ENCODE measurements at places on chromosomes 11 and 22. TPM values are rescaled to one million over a fixed set of nuclear protein-coding genes. Genes with fewer than 3 reads are reported as not detected.

DNA sequence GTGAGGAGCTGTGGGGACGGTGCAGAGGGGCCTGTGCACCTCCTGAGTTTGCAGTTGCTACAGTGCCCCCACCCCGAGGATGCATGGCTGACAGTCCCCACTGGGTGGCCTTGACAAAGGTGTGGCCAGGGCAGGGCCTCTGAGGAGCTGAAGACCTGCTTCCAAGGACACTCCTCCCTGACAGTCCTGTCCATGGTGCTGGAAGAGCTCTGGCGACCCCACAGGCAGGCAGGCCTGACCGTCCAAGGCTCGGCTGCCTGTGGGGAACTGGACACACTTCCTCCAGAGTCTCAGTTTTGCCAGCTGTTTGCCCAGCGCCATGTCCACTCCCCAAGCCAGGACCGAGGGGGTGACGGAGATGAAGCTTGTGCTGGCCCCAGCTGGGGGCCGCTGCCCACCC, 32.7 kb downstream of the BRSK2 start:
- DNase-seq = no peak

GRCh38 chr11:129117595-129118350, 74.4 kb downstream of the ARHGAP32 start:
- peak; percentile 38 for DNase-seq

- DNase-seq = peak; percentile 57
These were observed 76.0 kb upstream of the WNT7B start for GRCh38 chr22:46052801-46053562.

DNA sequence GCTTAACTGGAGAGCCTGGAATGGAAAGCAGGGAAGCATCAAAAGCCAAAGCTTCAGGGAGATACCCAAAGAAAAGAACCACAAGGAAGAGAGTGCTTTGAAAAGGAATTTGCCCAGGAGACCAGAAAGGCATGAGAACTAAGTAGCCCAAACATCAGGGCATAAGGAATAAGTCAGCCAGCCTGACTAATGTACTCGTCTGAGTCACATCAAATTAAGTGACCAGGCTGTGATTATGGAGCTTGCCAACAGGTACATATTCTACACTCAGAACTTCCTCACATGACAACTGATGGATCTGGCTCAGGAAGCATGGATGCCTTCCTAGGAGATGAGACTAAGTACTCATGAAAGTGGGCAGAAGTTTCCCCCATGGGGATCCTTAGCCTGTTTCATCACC, 366.7 kb downstream of the BUD13 start:
- no peak for DNase-seq

DNA sequence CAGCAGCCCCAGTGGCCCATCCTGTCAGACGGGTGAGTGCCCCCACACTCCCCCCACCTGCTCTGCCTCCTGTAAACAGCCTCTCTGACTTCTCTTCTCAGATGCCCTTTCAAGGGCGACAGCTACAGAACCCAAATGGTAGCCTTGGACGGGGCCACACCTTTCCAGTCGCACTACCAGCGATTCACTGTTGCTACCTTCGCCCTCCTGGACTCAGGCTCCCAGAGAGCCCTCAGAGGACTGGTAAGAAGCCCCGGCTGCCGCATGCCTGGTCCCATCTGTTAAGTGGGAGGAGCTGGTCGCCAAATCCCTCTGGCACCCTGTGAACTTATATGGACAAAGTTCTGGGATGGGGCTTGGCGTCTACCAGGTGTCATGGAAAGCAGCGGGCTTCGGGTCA, 6.2 kb downstream of the ZP1 start:
- DNase-seq = no peak

- DNase-seq = no peak
These were observed 10.4 kb upstream of the AHNAK start for GRCh38 chr11:62556875-62557631.

- DNase-seq = no peak
These were observed 167.3 kb downstream of the TBC1D22A start for GRCh38 chr22:46929710-46930204.

GRCh38 chr11:126989942-126990715, 10.4 kb downstream of the KIRREL3 start:
- DNase-seq = peak; percentile 43

- no peak for DNase-seq
These were observed 68.5 kb downstream of the GDPD4 start for GRCh38 chr11:77233011-77233410.

DNA sequence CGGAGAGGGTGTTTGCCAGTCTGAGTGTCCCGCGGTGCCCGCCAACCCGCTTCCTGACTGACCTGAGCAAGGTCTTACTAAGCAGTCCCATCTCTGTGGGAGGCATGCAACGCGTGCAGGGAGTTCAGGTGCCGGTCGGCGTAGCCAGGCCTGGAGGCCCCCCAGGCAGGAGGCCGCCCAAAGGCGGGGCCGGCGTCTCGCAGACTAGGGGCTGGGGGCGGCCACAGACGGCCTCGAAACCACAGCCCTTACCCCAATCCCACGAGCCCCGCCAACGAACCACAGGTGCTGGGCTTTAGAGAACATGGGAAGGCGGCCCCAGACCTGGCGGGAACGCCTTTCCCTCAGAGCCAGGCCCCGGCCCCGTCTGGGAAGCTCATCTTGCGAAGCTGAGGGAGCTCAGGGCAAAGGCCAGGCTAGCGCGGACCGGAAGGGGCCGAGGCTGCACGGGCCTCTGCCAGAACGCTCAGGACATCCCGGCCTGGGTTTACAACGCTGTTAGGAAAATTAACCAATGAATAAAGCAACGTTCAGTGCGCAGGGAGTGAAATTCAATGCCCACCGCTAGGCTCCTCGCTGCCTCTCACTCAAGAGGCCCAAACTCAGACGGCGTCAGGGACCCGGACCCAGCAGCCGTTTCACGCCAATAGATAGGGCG, 2.1 kb upstream of the MTFP1 start:
- DNase-seq = peak; percentile 53

DNA sequence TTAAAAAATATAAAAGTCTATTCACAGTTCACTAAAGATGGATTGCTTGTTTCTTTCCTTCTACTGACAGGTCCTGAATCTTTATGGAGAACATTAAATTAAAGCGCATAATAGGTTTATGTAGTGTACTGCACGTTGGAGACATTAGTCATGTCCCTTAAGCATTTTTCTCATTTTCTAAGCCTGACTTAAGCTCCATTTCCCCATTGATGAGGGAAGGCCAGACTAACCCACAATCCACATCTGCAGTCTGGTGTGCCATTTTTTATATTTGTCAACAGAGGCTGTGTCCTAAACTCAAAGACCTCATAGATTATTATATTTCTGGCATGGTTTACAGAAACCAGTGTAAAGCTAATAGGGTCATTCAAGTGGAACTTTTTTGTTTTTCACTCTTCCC, 39.9 kb downstream of the CADM1 start:
- DNase-seq = no peak

GRCh38 chr22:22141031-22141430, 103.6 kb upstream of the VPREB1 start:
- no peak for DNase-seq

- peak; percentile 55 for DNase-seq
These were observed 1.5 kb downstream of the HSPB2 start for GRCh38 chr11:111913997-111914396.

GRCh38 chr11:104836691-104837090, 61.6 kb downstream of the CASP12 start:
- no peak for DNase-seq

- no peak for DNase-seq
These were observed 5.9 kb upstream of the ARL2 start for GRCh38 chr11:65008016-65008415.

DNA sequence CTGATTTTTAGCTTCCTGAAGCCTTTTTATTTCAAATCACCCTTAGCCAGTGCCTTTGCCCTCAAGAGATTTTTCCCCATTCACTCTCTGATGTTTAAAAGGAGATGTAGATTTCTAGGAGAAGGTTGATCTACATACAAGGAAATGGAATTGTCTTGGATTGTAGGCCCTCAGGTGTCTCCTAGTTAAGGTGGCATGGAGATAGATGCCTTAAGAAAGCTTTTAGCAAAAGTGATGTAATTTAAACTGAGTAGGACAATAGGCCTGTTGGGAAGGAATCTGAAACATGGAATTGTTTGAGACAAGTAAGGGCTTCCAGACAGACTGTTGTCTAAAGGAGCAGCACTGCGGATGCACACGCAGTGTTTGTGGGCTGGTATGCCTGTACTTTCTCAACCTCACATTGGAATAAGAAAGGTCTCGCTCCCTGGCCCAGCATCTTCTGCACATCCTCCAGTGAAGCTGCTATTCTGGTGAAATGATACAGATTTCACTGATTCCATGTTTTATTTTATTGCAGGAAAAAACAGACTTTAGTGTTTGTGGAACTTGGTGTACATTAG, 69.8 kb upstream of the SLC25A18 start:
- DNase-seq = peak; percentile 21

DNA sequence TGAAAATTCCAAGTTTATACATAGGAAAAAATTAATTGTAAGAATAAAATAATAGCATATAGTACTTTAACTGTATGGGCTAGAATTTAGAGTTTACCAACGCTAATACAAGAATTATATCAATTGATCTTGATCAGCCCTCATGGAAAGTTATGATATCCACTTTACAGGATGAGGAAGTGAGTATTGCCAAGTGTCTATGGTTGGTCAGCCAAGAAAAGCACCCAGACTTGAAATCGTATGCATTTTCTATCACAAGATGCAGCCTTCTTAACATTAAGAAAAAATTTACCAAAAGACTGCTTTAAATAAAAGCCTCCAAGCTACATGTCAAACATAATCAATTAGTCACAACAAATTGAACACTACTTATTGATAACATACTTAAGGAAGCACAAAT, 53.0 kb downstream of the DDI1 start:
- no peak for DNase-seq

GRCh38 chr11:313787-314553, at the start of gene IFITM1:
Gene IFITM1 (plus strand): TSS chr11:314040. CDS start chr11:314171, 131 bp downstream.
- no peak for DNase-seq

GRCh38 chr11:26742966-26743365, 21.1 kb upstream of the SLC5A12 start:
- DNase-seq = no peak

DNA sequence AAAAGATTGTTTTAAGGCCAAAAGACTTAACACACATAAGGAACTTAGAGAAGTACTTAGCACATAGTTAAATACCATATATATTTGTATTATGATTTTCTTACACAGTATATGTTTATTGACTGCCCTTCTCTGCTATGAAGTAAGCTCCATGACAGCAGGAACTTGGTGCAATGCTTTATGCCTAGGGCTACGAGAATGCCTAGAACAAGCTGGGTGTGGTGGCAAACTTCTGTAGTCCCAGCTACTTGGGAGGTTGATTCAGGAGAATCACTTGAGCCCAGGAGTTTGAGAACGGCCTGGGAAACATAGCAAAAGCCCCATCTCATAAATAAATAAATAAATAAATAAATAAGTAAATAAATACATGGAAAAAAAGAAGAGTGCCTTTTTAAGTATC, 1.9 kb downstream of the SLC5A12 start:
- DNase-seq = no peak

DNA sequence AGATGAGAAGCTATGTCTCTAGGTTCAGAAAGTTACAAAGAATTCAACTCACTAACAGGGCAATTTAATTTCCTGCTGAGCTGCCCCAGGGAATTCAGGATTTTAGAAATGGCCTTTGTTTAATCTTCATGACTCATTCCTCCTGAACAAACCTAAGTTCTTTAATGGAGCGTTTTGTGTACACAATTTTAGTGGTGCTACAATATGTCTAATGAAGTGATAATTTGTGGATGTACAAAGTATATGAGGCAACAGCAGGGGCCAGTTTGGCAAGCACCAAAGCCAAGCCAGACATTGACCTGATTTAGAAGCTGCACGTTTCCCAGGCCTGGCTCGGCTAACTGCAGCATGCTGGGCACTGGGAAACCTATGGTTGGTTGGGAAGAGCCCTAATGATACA, 34.4 kb upstream of the HEPHL1 start:
- DNase-seq = no peak

- DNase-seq = no peak
These were observed 11.4 kb downstream of the WNT7B start for GRCh38 chr22:45965563-45965962.

GRCh38 chr11:93501856-93502255, 41.3 kb downstream of the SMCO4 start:
- no peak for DNase-seq

GRCh38 chr11:73359341-73359740, 16.9 kb upstream of the RELT start:
- DNase-seq = peak; percentile 62

- no peak for DNase-seq
These were observed 7.1 kb upstream of the FLI1 start for GRCh38 chr11:128686745-128687177.

GRCh38 chr11:78350091-78350645, 67.5 kb downstream of the GAB2 start:
- peak; percentile 30 for DNase-seq

DNA sequence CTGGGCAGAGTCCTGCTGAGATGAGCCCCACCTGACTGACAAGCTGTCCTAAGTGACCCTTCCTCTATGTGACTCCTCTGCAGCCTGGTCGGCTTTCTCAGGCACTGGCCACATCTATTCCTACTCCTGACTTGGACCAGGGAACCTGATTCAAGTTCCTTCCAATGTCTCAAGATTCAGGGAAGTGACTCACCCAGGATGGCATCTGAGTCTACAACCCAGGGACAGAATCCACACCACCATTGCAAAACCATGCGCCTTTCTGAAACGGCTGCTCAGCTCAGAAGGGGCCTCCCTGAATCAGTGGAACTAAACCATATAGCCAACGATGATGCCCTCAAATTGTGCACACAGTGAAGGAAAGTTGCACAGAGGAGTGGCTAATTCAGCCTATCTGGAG, 63.9 kb upstream of the CSNK2A3 start:
- DNase-seq = no peak

DNA sequence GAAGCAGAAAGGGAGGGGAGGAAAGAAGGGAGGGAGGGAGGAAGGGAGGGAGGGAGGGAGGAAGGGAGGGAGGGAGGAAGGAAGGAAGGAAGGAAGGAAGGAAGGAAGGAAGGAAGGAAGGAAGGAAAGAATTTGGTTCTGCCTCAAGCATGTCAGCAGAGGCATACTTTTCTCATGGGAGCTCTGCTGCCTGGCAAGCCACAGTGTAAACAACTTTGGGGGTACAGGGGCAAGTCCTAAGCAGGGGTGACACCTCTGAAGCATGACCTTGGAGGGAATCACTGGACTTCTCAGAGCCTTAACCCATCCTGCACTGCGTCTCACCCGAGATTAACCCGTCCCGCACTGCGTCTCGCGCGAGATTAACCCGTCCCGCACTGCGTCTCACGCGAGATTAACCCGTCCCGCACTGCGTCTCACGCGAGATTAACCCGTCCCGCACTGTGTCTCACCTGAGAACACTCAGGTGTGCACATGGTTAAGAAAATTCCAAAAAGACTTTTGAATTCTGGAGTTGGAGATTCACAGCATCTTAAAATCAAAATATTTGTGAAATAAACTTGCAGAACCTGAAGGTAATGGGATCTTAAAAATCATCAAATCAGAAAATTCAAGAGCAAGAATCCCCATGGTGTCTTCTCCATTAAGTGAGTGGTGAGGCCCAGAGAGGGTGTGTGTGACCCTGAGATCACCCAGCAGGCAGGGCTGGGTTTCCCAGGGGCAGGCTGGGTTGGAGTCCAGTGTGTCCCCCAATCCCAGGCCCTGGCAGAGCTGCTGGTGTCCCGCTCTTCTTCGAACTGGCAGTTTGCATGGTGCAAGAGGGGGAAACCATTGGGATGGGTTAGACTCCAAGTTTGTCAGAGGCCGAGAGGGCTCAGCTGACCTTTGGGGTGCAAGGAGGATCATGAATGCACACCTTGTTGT, 190.4 kb downstream of the MN1 start:
- no peak for DNase-seq

PIH1D2 gene
- total RNA-seq = 2.7 TPM

LGR4 gene
- 17.6 TPM for total RNA-seq

GAS2 gene
- total RNA-seq = not detected

CHCHD10 gene
- 21.0 TPM for total RNA-seq

OR5W2 gene
- not detected for total RNA-seq

OR51I1 gene
- not detected for total RNA-seq

CSNK2A3 gene
- total RNA-seq = 1.0 TPM

All from uterus (tissue), 4 donors.